ENCODE measurements at places on chromosomes 5 and 9. TPM values are rescaled to one million over a fixed set of nuclear protein-coding genes. Genes with fewer than 3 reads are reported as not detected.

GRCh38 chr5:44945743-44946142, 137.0 kb downstream of the MRPS30 start:
- no peak for DNase-seq

DNA sequence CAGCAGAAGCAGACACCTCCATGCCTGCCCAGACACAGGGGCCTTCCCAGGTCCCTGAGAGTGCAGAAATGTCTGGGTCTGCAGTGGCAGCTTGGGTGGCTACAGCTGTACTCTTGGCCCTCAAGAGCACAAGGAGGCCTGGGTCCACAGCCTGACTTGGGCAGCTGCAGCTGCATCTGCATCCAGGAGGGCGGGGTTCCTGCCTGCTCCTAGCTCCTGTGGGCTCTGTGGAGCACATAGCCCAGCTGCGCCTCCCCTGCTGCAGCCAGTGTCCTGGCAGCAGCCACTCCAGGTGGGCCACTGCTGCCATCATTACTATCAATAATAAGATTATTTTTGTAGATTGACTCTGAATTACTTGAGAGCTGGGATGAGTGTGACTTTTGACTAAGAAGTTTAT, 162.0 kb upstream of the PTCH1 start:
- no peak for DNase-seq

DNA sequence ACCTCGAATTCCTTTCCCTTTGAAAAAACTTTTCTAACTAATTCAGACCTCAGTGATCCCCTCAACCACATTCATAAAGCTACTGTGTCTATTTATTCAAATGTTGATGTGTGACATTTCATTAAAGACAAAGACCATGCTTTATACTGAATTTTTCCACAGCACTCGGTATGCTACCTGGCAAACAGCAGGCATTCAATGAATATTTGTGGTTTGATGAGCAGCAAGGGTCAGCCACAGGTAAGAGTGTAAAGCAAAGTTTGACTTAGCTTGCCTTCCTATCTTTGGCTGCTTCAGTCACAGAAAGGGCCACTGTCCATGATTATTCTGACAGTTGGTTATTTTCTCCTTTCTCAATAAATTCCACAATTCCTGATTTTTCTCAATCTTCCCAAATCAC, 5.1 kb upstream of the CDC42SE2 start:
- no peak for DNase-seq

DNA sequence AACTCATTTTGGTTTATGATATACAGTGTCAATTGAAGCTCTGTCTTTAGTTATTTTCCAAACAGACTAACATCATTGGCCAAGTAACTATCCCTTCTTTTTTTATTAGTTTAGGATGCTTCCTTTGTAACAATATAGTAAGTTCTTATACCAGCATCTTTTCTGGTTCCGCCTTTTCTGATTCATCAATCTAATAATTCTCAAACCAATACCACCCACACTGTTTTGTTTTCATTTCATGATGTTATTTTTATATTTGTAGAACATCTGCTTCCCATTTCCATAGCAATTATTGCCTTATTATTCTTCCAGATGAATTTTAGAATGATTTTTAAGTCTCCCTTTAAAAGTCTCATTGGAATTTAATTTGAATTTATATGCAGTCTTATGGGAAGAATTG, 218.1 kb downstream of the RFK start:
- no peak for DNase-seq

GRCh38 chr5:146944764-146945616, 66.4 kb upstream of the PPP2R2B start:
- DNase-seq: no peak

- no peak for DNase-seq
Measured at GRCh38 chr9:115116421-115117284, 1.3 kb downstream of the TNC start.

DNA sequence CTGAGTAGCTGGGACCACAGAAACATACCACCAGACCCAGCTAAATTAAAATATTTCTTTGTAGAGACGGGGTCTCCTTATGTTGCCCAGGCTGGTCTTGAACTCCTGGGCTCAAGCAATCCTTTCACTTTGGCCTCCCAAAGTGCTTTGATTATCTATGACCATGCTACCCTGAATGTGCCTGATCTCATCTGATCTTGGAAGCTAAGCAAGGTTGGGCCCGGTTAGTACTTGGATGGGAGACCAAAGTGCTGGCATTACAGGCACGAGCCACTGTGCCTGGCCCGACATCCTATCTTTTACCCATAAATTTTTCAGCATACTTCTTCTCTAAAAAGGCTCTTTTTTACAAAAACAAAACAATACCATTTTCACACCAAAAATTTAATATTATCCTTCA, 137.0 kb upstream of the LRRTM2 start:
- DNase-seq: no peak

GRCh38 chr9:132383462-132383883, 23.2 kb downstream of the TTF1 start:
- DNase-seq: no peak

DNA sequence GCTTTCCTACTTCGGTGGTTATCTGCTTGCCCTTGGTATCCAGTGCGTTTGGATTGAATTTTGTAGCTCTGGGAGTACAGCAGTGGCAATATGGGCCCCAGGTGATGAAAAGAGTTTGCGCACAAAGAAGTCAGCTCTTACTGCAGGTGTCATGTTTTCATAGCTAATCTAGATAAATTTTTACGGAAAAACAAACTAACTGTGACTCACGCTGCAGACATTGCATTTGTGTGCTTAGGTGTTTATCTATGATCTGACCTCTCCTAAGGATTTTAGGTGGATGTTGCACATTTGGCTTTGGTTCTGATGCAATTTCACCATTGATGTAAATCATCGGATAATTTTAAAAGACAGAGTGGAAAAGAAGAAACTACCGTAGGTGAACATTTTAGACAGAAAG, 92.1 kb downstream of the VCAN start:
- no peak for DNase-seq

DNA sequence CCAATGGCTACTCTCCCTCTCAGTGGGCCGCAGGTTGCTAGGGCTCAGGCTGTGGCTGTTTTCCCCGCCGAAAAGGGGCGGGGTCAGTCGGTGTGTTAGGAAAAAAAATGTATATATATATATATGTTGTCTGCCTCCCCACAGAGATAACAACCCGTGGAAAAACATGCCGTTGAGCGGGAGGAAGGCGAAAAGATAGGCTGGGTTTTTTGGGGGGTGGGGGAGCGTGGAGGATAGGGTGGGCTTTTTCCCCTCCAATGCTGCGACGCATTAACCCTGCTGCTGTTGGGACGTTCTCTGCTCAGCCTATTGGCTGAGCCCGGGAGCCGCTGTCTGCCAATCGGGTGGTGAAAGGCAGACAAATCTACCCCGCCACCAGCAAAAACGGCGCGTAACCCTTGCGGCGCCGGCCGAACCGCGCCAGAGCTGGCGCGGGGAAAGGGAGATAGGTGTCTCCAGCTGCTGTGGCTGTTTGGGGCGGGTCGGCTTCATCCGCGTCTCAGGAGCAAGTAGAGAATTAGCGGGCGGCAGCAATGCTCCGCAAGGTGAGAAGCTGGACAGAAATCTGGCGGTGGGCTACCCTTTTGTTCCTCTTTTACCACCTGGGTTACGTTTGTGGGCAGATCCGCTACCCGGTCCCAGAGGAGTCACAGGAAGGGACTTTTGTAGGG, at the start of gene PCDHGC4:
PCDHGC4 (plus strand) TSS at position 390 of the 671 bp plus-strand sequence; CDS start at position 534, 144 bp downstream.
- no peak for DNase-seq

WNK2 gene
- 1.6 TPM for total RNA-seq

SPINK6 gene
- total RNA-seq: not detected

MOB3B gene
- total RNA-seq: 0.34 TPM

S100Z gene
- total RNA-seq: 2.1 TPM

DAPK1 gene
- 1.9 TPM for total RNA-seq

DOCK8 gene
- 140 TPM for total RNA-seq

DRD1 gene
- total RNA-seq: not detected

All from activated CD4-positive, alpha-beta memory T cell treated with anti-CD3 and anti-CD28 coated beads for 36 hours (primary cell).